ENCODE measurements at places on chromosomes 3 and 15.

GRCh38 chr3:100368441-100368840 lies 32.4 kb downstream of the TOMM70 start:
- no peak for DNase-seq

- DNase-seq = no peak
Observed at GRCh38 chr15:53757906-53758305, 1.6 kb downstream of the WDR72 start.

DNA sequence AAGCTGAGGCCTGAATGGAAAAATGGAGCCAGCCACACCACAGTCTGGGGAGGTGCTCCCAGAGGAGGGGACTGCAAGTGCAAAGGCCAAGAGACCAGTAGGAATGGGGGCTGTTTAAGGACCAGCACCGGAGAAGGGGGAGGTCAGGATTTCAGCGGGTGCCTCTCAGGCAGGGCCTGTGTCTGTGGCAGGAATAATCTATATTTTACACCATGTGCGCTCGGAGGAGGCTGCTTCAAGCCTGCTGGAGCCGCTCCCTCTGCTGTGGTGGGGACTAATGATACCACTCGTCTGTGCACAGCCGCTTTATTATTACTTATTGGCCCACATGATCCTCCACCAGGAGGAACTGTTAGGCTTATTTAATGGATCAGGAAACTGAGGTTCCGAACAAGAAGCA lies 45.3 kb downstream of the TPRA1 start:
- no peak for DNase-seq

DNA sequence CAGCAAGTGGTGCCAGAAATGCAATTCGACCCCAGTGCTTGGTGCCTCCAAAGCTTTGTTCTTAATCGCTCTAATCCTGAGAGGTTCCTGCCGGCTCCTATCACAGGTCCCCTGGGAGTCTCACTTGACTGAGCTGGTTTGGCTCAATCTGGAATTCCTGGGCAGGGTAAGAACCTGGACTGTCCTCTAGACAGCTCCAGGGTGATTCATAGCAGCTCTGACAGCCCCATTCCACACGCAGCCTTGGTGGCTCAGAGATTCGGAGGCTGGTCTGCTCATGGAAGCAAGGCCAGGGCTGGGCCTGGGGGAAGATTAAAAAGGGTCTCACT lies 37.9 kb downstream of the MYO5C start:
- DNase-seq = no peak

DNA sequence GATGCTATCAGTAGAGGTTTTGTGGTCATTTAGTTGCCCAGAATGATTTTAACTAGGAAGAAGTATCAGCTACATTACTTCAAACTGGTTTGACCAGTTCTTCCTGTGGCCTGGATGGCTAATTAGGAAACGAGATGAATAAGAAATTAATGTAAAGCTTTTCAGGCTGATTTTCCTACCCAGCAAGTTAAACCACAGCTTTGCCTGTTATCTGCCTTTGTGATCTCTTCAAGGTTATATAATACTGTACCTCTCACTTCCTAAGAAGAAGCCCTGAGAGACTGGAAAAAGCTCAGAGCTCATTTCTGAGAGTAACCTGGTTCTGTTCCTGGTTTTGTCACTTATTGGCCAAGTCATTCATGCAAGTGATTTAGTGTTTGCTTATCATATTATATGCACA lies 782.2 kb upstream of the GOLIM4 start:
- DNase-seq = no peak

- no peak for DNase-seq
Observed at GRCh38 chr3:174334111-174334510, 525.0 kb upstream of the NAALADL2 start.

DNA sequence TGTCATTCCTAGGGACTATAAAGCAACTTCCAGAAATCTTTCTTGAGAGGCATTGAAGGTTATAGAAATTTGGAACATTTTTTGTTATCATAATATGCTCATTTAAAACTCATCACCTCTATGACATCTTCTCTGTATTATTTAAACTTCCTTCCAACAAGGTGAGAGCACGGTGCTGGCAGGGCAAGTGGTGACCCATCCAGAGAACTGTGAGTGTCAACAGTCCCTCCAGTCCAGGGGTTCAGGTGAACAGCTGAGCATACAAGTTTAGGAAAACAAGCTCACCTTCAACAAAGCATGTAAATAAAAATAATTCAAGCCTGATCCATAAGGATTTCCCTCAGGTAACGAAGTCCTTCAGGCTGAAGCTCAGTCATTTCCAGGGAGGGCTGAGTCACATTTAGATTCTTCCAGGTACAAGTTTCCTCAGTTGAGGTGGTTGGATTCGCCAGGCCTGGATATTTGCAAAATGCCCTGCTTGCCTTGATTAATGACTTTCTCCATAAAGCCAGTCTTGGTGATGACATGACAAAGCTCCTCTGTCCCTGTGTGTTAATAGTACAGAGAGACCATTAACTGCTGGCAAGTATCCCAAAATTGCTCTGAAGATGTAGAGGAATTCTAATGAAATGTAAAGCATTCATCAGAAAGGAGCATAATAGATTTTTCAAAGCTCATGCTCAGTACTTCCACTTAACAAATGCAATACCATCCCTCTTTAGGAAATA lies 263.6 kb upstream of the GADL1 start:
- DNase-seq = no peak

- no peak for DNase-seq
Observed at GRCh38 chr3:187720337-187720670, 17.9 kb upstream of the RTP2 start.

DNA sequence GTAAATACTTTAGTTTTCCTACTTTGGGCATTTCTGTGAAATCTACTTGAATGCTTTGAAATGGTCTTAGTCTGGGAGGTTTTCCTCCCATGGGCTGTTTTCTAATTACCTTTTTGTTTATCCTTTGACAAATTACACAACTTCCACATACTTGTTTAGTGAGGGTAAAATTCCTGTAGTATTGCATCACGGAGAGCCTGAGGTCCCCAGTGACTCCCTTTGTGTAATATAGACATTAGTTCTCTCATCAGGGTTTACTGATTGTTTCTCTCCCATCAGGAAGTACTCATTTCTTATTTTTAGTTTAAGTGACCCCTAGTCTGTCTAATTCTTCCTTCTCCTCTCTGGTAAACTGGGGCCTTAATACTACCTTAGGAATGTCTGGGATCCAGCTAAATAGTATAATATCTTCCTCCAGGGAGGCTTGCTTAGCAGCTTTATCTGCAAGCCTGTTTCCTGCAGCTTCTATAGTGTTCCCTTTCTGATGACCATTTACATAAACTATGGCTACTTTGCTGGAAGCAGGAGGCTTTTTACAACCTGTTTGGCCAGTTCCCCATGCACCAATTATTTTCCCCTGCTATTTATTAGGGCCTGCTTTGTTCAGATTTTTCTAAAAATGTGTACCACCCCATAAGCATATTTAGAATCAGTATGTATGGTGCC lies 87.2 kb upstream of the XCR1 start:
- no peak for DNase-seq

DNA sequence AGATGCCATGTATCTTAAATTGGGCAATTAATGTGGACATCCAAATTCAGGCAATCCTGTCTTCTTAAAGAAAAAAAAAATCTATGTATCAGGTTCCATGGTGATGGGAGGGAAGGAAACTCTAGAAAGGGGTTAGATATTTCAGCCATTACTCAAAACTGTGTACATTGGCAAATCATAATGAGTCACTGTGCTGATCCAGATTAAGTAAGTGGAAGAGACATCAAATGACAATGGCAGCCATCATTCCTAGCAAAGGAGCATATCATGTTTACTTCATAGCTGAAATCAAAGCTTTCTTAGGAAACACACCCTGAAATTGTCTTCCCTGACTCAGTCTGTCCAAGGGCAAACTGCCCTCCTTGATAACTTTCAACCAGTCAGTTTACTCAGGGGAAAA lies 713.3 kb upstream of the GBE1 start:
- no peak for DNase-seq

GRCh38 chr15:33670567-33670966 lies 297.7 kb upstream of the CHRM5 start:
- DNase-seq = no peak

DNA sequence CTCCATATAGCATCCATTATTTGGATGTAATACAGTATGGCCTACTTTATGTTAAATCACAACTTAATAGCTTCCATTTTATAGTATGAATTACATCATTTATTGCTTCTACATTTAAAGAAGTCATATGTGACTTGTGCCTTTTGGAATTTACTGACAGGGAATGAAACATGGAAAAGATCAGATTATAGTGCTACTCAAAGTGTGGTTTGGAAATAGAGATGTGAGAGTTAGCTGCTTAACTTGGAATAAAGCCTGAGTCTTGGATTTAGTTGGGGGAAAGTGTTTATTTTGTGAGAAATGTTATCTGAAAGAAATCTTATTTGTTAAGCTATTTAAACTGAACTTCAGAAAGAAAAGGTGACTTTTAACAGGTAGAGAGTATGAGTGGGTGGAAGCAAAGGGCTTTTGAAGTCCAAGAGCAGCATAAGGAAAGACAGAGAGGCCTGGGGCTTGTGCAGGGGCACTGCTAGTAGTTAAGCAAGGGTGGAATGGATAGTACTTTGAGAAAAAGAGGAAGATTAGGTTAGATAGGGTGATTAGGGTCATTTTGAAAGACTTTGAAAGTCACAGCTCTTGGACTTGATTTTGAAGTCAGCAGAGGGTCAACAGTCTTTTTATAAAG lies 60.5 kb downstream of the SLMAP start:
- no peak for DNase-seq

DNA sequence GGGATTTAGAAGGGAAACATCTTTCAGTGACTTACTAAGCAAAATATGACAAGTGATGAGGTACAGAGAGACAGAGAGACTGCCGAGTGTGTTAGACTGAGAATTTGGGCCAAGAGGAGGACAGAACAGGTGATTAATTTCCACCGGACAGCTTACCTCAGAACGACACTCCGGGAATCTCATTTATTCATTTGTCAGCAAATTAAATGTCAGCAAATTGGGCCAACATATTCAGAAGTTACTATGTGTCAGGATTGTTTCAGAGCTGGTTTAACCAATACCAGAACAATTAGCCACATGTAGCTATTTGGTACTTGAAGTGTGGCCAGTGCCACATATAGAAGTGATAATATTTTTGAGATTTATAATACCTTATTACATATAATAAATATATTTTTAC lies 232.6 kb upstream of the CNTN3 start:
- no peak for DNase-seq

GRCh38 chr3:45366290-45366689 lies 22.1 kb upstream of the LARS2 start:
- DNase-seq = no peak

- no peak for DNase-seq
Observed at GRCh38 chr3:185851046-185851445, 26.2 kb upstream of the IGF2BP2 start.

GRCh38 chr3:190491533-190492054 lies 22.3 kb upstream of the IL1RAP start:
- DNase-seq = peak; percentile 16

GRCh38 chr3:38210141-38210757 lies 44.9 kb downstream of the OXSR1 start:
- DNase-seq = no peak

GRCh38 chr3:18113417-18113816 lies 311.7 kb downstream of the SATB1 start:
- no peak for DNase-seq

DNA sequence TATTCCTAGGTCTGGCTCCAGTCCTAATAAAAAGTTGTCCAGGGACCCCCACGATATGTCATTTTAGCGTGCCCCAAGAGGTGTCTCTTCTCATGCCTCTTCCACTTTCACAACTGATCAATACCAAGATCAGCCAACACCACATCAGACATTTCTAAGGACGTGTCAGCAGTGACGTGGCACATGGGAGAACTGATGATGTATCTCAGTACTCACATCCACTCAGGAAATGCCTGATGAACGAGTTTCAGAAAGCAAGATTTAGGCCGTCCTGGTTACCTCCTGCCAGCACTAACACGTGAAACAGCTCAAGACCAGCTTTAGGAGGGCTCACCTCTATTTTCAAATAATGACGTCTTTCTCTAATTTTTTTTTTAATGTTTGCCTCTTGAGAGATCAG lies 19.6 kb downstream of the VGLL4 start:
- peak; percentile 66 for DNase-seq

- no peak for DNase-seq
Observed at GRCh38 chr15:59931646-59932261, 72.4 kb upstream of the FOXB1 start.

- DNase-seq = no peak
Observed at GRCh38 chr15:68085052-68085451, 30.9 kb downstream of the PIAS1 start.

DNA sequence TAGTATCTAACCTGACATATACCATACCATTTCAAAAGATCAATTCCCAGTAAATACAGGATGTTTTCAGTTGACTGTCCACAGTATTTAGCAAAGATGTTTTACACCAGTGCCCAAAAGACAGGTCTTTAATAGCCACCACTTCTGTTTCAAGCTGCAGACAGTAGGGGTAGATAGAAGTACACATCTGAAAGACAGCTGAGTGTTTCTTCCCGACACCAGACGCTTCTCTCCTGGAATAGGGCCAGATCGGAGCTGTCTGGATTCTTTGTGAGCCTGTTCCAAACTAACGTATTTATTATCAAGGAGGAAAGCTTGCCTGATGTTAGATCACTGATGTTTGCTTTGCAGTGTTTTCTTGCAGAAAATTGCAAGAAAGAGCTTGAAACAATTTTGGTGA lies 136.1 kb upstream of the RBMS3 start:
- no peak for DNase-seq

DNA sequence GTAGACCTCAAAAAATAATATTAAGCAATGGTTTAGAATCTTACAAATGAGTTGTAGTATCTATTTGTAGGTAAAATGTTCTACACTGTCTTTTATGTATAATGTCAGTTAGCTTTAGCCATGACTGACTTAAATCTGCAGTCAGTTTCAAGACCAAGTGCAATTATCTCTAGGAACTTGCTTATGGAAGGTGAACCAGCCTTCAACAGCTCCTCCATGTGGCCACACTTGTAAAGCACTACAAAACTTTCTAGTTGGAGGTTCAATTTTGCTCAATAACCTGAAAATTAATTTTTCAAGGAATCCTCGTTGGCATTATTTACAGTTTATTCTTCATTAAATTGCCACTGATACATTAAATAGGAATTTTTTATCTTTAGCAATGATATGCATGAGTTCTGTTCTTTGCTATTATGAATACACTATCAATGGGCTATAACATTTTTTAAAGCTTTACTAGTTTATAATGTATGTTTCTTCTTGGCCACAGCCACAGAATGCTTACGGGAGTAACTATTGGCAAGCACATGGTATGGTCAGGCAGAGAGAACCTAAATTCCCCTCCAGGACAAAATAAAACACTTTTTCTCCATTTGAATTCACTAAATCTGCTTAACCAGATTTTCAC lies 315.3 kb upstream of the UBE2E2 start:
- DNase-seq = no peak

- peak; percentile 0 for DNase-seq
Observed at GRCh38 chr3:46861605-46862368, 1.5 kb downstream of the MYL3 start.

- no peak for DNase-seq
Observed at GRCh38 chr3:18188491-18188890, 236.6 kb downstream of the SATB1 start.

- DNase-seq = no peak
Observed at GRCh38 chr3:143010024-143010423, 8.7 kb downstream of the U2SURP start.

DNA sequence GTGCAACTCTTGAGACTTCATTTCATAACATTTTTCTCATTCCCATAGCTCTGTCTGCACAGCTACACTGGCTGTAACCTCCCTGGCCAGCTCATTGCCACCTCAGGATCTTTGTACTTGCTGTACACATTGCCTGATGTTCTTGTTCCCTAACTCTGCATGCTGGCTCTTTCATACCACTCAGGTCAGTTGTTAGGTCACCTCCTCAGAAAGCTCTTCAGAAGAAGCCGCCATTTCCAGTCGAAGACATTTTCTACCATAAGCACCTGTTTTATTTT lies 176.2 kb downstream of the AKAP13 start:
- DNase-seq = no peak

Data from activated naive CD8-positive, alpha-beta T cell treated with anti-CD3 and anti-CD28 coated beads, Interleukin-2, amount 50 U/mL, for 24 hours (primary cell).